ENCODE measurements at places on chromosomes 7 and 10.

DNA sequence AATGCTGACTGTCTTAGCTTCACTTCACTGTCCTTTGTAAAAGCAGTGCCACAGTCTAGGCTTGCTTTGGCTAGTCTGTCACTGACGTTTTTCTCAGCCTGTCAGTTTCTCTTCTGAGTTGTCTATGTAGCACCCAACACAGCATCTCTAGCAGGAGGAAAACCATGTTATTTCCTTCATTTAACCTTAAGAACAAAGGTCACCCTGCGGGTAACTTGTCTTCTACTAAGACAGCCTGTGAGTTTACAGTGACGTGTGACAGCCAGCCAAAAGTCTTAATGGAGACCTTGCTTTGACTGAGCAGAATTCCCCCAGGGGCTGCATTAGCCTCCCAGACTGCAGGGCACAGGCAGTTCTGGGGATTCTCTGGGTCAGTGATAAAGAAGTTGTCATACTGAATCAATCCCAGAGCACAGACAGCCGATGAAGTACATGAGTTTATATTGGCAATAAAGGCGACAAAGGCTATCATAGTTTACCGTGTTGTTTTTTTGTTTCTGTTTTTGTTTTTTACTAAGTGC, 296.0 kb upstream of the KIAA1217 start:
- H3K4me1 ChIP-seq: no peaks in the 10 kb centered on the region
- no peaks in the 10 kb centered on the region for H3K36me3 ChIP-seq
- DNase-seq: no peak
- no peak overlapping the region for H3K4me3 ChIP-seq
- H3K27ac ChIP-seq: no peak overlapping the region

DNA sequence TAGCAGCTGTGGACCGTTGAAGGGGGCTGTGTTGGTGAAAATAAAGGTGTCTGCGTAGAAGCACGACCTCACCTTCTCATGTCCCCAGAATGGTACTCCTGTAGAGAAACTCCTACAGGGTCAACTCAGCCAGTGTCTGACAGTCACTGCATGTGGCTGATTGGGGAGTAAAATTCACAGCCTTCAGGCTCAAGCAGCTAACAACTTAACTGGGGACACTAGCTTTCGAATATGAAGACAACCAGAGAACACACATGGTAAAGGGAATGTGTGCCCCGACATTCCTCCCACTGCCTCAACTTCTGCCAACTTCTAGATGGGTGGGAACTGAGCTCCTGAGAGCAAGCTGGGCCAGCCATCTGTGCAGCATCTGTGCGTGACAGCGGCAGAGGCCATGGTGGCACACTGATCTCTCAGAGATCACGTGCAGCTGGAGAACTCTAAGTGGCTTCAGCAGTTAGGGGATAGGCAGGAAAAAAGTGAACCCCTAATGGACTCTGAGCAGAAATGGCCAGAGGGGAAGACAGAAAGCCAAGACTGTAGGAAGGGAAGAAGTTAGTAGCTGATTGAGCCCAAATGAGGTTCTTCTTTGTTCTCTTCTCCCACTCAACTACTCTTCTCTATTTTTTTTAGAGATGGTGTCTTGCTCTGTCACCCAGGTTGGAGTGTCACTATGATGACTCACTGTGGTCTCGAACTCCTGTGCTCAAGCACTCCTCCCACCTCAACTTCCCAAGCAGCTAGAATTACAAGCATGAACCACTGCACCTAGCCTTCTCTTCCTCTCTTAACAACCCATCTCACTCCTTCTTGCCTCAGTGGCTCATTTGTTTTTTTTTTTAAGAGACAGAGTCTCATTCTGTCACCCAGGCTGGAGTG, 280.8 kb downstream of the ZEB1 start:
- H3K36me3 ChIP-seq: no peaks in the 10 kb centered on the region
- no peak overlapping the region for H3K27ac ChIP-seq
- H3K27me3 ChIP-seq: no peaks in the 10 kb centered on the region
- no peak for DNase-seq
- no peak overlapping the region for H3K4me3 ChIP-seq

- peaks cover 22% of the 10 kb centered on the region for H3K27me3 ChIP-seq
- H3K4me3 ChIP-seq: no peak overlapping the region
- no peaks in the 10 kb centered on the region for H3K4me1 ChIP-seq
- H3K27ac ChIP-seq: no peak overlapping the region
- H3K36me3 ChIP-seq: no peaks in the 10 kb centered on the region
Observed at GRCh38 chr10:93143281-93143680, 69.6 kb downstream of the CYP26A1 start.

GRCh38 chr7:45400680-45401079, 173.5 kb upstream of the ADCY1 start:
- H3K27me3 ChIP-seq: peaks cover 7% of the 10 kb centered on the region
- no peak overlapping the region for H3K27ac ChIP-seq
- H3K4me1 ChIP-seq: peaks cover 11% of the 10 kb centered on the region
- no peaks in the 10 kb centered on the region for H3K36me3 ChIP-seq

DNA sequence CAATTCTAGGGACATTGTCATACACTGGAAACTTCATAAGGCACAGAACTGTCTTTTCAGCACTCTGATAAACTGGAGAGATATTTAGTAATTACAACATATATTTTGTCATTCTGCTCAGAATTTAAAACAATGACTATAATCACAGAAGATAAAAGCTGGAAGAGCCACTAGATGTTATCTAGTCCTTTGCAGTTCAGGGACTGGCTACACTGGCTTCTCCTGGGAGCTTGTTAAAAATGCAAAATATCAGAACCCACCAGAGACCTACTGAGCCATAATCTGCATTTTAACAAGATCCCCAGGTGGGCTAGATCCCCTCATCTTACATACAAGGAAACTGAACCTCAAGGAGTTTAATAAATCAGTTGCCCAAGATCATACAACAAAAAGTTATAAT, 32.3 kb downstream of the IDE start:
- peaks cover 10% of the 10 kb centered on the region for H3K36me3 ChIP-seq
- H3K4me3 ChIP-seq: no peak overlapping the region
- no peak overlapping the region for H3K27ac ChIP-seq
- H3K4me1 ChIP-seq: peaks cover 21% of the 10 kb centered on the region
- DNase-seq: no peak

DNA sequence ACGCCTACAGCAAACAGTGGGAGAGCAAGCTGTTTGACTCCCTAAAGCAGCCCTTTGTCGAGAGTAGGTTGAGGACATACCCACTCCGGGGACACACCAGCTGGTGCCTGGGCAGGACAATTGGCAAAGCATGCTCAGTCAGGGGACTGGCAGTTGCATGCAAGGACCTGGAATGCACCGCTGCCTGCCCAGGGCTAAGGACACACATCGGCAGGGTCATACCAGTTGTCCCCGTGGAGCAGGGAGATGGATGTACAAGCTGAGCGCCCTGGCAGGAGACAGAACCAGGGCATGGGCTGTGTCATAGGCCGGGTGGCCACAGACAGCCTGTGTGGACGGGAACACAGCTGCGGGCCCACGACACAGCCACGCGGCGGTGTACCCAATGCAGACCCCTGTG, 18.3 kb upstream of the ELN start:
- no peak overlapping the region for H3K4me3 ChIP-seq
- no peaks in the 10 kb centered on the region for H3K4me1 ChIP-seq
- H3K27ac ChIP-seq: no peak overlapping the region
- H3K27me3 ChIP-seq: no peaks in the 10 kb centered on the region
- H3K36me3 ChIP-seq: no peaks in the 10 kb centered on the region
- no peak for DNase-seq
